ENCODE measurements at places on chromosomes 7 and 10. TPM values are rescaled to one million over a fixed set of nuclear protein-coding genes. Genes with fewer than 3 reads are reported as not detected.

Gene WNT8B
- total RNA-seq, result not detected

Gene AKR1C3
- 40.1 TPM for total RNA-seq

Gene TMEM213
- not detected for total RNA-seq

Gene PNLIPRP2
- not detected for total RNA-seq

Gene TRIM50
- not detected for total RNA-seq

Data from endothelial cell of coronary artery (primary cell).